M059J (cell line): ENCODE measurements at places on chromosomes 12 and 14.

DNA sequence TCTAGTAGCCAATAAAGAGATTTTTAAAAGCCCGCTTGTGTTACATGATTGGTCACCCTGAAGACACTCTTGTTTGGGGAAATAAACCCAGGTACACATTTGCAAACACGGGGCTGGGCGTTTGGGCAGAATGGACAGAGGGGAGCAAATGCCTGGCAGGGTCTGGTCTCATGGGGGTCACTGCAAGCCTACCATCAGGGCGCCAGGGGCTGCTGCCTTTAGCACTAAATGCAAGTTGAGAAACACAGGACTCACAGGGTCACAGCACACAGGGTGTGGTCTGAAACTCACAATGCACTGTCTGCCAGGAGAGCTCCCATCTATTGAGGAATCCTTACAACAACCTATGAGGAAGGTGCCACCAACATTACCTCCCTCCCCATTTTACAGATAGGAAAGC is 62.6 kb downstream of the CHGA start:
- no peak for DNase-seq

DNA sequence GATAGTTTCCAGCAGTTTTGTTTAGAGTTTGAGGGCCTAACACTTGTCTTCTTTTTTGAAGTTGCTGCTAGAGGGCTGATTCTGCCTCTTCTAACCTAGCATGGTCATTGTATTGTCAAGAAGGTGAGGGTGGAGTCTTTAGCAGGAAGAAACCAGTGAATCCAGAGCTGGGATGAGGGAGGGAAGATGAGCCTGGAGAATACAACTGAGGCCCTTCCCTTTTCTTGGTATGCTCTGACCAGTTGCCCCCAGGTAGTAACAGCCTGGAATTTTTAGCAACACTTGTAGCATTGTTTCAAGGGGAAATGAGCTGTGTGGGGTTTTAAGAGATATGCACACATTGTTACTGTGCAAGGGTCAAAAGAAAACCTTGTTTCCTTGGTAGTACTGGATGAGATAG is 9.0 kb downstream of the FLVCR2 start:
- no peak for DNase-seq

DNA sequence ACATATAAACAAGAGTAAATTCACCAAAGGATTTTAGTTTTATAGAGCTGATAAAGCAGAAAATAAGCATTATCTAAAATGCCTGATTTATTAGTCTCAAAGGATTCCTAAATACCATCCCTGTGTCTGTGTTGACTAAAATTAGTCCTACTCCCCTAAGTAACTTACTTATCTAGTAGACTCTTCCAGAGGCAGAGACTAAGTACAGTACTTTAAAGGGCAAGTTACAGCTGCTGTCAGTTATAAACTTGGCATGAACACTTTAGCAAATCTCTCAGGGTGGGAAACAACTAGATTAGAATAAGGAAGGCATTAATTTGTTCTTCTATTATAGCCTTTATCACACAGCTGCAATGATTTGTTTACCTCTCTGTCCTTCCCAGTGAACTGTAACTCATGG is 46.0 kb downstream of the ATP2B1 start:
- DNase-seq: no peak

- no peak for DNase-seq
These were observed 94.7 kb upstream of the SLC38A4 start for GRCh38 chr12:46920499-46920898.

GRCh38 chr14:100835548-100836310 is 9.8 kb downstream of the MEG3 start:
- DNase-seq: no peak

DNA sequence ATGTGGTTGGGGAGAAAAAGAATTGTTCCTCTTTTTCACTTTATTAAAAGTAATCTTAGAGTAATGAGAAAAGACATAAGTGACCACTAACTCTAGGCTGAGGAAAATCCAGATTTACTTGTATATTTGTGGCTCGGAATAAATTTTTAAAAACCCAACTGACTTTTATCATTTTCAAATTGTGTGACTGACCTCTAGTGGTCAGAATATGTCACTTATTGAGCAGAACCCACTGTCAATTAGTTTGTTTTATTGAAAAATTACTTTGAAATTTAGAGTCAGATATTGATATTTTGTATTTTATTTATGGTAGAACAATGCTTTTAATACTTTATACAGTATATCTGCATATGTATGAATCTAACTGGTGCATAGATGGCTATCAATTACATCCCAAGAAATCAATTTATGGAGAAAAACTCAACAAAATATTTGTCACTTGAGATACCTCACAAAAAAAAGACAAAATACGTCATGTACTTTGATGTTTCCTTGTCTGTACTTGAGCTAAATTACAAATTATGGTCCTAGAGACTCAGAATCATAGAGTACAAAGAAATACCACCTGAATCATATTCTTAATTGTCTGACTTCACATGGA is 229.4 kb downstream of the CNTN1 start:
- no peak for DNase-seq

GRCh38 chr12:65536876-65537681 is 258.6 kb downstream of the MSRB3 start:
- DNase-seq: peak; percentile 100

DNA sequence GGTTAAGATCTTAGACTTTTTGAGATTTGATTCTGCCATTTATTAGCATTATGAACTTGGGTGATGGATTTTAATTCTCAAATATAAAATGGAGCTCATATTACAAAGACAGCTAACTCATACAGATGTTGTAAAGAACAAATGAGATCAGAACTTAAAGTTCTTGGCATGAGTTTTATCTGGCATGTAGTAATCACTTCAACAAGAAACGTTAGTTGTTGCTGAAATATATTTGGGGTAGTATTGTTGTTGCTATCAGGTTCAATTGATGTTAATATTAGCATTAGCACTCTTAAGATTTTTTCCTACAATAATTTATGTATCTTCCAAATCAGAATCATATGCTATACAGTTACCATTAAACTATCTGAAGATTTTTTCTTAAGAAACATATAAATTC is 71.0 kb downstream of the SLC6A15 start:
- DNase-seq: no peak

DNA sequence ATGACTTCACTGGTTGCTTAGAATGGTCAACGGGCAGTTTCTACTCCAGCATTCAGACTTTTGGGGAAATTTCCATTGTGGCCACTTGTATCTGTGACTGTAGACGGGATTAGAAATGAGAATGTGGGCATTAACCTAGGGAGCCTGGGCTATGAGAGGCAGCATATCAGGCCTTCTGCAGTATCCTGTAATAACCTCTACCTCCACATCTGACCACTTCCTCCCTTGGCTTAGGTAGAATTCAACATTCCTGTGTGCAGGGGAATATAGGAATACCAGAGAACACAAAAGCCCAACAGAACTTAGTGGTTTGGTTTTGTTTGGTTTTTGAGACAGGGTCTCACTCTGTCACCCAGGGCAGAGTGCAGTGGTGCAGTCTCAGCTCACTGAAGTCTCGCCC is 76.4 kb upstream of the HOXC13 start:
- peak; percentile 58 for DNase-seq

GRCh38 chr12:84375449-84376170 is 537.0 kb downstream of the SLC6A15 start:
- no peak for DNase-seq
